ENCODE measurements at places on chromosomes 3 and 15.

DNA sequence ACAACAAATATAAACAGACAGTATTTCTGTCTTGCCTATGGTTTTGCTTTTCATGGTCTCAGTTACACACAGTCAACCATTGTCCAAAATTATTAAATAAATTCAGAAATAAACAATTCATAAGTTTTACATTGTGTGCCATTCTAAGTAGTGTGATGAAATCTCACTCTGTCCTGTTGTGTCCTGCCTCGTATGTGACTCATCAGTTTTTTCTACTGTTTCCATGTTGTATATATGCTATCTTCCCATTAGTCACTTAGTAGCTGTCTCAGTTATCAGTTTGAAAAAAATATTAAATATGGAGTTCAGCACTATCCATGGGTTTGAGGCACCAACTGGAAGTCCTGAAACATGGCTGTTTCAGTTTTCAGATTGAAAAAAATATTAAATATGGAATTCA is 282.4 kb upstream of the GRM7 start:
- DNase-seq = no peak

DNA sequence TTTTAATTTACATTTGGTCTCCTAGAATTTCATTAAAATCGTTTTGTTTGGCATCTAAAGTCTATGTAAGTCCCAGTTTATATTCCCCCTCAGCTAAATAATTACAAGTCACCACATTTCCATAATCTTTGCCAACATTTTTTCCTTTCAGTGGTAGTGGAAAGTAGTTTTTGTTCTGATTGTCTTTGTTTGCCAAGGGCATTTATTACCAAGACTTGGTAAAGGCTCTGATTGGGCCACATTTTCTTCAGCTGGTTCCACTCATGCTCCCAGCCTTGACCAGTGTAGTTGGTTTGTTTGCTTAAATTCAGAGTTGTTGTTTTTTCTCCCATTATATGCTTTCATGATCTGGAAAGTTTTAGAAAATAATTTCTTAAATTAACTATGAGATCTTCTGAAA is 153.4 kb upstream of the MME start:
- no peak for DNase-seq

DNA sequence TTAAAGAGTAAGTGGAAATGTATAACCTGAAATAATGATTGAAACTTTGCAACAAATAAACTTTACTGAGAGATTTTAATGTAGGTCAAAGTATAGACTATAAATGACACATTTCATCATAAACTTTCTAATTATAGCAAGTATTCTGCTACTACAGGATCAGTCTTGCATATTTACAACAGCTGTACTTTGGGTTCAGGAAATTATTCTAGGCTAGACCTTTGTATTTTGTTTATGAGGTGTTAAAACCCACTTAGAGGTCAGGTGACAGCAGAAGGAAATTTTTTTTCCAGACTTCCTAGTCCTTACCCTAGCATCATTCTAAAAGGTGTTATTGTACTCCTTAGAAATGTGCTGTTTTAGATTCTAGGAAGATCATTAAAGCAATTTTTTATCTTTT is 2.3 kb downstream of the RNF7 start:
- DNase-seq = no peak

DNA sequence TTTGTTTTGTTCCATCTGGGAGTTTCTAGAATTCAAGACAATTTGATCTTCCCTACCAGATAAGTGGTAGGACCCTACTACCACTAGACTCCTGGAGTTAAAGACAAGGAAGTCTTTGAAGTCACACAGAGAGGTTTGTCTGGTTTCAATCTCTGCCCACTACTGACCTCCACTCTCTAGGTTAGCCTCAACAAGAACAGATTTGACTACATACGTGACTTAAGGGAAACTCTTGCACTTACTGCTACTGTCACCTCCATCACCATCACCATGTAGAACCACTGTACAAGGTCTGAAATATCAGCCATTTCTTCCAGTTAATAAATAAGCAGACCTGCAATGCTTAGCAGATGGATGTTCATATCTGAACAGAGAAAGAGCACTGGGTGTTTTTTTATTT is 148.3 kb upstream of the ARHGEF26 start:
- DNase-seq = no peak

DNA sequence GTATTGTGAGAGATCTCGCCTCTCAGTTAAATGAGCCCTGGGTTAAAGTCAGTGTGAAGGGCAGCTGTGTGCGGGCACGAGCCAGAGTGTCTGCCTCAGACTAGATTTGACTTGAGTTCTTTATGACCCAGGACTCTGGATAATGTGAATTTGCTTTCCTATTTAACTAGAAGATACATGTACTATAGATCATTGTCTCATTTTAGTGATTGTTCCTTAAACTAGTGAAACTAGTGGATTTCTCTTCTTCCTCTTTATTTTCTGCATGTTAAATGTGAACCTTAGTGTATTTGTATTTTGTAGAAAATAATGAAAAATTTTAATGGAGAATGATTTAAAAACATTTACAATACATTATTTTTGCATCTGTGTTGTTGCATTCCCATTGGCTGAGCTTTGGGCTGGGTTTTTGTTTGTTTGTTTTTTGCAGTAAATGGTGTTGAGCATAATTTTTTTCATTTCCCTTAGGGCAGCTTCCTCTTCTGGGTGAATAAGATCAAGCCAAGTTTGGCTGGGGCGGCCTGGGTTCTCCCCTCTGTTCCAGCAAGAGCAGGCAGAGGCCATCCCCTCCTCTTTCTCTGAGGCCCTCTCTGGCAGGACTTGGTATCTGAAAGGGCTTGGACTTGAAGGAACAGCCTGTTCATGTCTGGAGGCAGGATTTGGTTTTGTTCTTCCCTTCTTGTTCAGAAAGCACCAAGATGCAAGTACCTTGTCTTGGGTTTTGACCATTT is 15.0 kb downstream of the GCSAM start:
- DNase-seq = no peak

- no peak for DNase-seq
These were observed 113.0 kb upstream of the ETV5 start for GRCh38 chr3:186221760-186222378.

DNA sequence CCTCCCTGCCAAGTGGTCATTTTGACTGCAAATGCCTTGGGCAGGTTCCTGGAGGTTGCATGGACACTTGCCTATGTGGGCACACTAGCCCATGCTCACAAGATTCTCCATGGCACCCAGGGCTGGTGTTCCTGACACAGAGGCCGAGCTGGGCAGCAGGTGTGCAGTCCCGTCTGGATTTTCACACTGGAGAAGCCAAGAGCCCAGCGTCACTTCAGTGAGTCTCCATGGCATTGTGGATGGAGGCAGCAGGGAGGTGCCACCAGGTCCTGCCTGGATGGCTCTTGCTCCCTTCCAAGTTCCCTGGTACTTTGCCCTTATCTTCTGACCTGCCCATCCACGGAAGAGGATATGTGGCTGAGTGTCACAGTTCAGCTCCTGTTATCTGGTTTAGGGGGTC is 63.7 kb upstream of the PLCL2 start:
- no peak for DNase-seq

DNA sequence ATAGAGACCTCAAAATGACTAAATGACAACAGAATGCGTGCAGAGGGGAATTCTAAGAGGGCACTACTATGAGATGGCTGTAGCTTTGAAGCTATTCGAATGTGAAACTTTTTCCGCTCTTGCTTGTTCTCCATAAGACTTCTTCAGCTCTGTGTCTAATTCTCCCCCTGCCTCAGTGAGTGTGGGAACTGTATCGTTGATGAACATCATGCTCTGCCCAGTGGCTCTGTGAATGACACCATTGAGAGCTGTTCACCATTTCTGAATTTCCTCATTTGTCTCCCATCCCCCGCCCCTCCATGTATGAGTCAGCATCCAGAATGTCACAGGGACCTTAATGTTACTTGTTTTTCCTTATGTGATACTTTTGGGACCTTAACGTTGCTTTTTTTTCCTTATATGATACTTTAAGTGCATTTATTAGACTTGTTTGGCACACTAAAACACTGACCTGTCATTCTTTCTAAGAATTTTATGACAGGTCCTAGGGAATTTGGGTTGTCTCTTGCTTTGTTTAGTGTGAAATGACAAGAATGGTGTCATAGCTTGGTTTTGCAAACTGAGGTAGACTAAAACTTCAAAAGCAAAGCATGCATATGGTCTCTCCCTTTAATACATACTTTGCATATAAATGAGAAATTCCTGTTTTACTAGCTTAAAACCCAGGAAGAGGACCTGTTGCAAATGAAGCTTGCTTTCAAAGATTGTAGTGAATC is 99.6 kb downstream of the FNDC3B start:
- DNase-seq = peak; percentile 82

DNA sequence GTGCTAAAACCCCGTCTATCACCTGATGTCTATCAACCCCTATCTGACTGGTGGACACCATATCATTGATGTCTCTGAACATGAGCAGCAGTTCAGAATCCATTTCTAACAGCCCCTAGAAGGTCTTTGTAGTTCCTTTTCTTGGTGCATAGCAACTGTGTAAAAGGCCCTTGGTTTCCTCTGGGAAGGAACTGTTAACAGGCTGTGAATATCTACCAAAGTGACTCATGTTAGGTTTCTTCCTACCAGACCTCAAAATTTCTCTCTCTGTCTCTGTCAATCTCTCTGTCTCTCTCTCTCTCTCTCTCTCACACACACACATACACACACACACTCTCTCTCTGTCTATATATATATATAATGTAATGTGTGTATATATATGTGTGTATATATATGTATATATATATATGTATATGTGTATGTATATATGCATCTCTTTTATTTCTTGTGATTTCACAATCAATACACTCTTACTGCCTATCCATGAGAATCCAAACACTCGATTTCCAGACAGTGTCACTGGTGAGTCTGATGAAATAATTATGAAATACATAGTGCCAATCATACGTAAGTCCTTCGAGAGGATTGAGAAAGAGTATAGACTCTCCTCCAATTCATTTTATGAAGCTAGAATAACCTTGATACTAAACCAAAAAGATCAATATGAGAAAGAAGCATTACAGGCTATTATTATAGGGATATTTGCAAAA is 335.9 kb upstream of the SLCO3A1 start:
- DNase-seq = peak; percentile 30

DNA sequence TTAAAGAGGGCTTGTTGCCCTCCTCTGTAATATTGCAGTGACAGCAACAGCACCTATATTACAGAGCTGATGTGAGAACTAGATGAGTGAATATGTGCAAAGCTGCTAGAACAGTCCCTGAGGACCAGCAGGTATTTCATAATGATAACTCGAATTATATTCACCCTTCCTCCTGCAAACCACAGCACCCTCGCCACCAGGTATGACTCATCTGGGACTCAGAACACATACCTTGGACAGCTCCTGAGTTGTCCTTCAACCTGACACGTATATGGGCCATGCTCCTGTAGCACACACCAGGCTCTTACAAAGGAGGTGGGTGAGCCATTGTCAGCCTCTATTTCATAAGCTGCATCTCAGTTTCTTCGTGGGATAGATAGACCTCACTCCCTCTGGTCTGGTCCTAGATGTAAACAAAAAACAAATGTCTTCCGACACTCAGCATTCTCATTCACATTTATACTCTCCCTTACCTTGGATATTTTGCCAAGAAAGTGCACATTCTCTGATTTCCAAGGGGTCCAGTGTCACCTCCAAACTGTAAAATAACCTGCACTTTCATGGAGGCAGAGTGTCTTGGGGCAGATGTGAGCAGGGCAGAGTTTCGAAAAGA is 124.5 kb downstream of the TLE3 start:
- no peak for DNase-seq

GRCh38 chr3:105399062-105399461 is 32.4 kb downstream of the ALCAM start:
- DNase-seq = no peak

GRCh38 chr15:58070801-58071418 is 5.4 kb upstream of the ALDH1A2 start:
- peak; percentile 70 for DNase-seq

DNA sequence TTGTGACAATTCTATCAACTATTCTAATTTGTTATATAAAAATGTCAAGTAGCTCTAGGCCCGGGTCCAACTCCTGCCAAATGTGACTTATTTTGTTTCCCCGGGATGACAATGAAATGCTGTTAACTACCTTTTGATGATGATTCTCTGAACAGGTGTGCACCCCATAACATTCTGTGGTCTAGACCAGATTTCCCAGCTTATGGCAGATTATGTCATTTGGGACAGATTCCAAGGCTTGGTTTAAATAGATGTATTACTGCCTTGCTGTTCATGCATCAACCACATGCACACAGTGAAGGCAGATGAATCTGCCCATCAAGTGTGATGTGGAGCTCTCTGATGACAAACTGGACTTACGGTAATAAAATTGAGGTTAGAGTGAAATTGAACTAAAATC is 150.5 kb downstream of the MECOM start:
- DNase-seq = no peak

- no peak for DNase-seq
These were observed 19.6 kb upstream of the DGKG start for GRCh38 chr3:186381424-186382216.
